Caudate nucleus (tissue), 63 donors: ENCODE measurements at places on chromosomes 7 and 10.

DNA sequence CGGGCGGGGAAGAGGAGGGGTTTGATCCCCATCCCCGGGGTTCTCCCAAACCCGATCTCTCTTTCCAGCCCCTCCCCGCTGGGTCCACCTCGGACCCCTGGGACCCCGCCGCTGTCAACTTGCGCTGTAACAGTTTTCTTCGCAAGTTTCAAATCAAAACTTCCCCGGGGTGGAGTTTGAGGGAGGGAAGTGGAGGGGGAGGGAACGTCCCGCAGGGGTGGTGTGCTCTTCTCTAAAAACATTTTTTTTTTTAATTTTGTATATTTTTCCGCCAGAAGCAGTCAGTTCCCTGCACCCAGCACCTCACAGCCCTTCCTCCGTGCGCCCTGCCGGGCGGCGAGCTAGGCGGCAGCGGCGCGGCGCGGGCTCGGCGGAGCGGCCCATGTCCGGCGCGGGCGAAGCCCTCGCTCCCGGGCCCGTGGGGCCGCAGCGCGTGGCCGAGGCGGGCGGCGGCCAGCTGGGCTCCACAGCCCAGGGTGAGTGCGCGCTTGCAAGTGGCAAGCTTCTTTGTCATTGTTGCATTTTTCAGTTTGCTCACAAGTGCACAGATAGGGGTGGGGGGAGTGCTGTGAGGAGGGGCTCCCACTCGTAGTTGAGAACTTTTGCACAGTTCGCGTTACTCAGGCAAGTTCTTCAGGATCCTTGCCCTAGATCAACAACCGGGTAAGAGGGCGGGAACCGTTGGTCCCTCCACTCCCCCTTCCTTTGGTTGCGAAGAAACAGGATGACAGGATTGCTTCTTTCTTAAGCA lies 933 bp downstream of the MDFIC start:
- no peak for DNase-seq

DNA sequence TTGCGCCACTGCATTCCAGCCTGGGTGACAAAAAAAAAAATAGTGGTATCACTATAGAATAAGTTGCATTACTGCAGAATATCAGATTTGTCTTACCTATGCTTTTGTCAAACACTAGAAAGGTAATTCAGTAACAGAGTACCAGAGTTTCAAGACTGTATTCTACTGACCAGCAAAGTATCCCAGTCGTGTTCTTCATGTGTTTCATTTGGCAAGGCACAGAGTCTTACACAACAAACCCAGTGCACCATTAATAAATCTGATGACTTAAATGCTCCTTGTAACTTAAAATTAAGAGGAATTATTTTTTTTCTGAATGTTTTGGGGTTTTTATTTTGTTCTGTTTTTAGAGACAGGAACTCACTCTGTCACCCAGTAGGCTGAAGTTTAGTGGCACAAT lies 34.4 kb upstream of the PBLD start:
- DNase-seq = no peak

DNA sequence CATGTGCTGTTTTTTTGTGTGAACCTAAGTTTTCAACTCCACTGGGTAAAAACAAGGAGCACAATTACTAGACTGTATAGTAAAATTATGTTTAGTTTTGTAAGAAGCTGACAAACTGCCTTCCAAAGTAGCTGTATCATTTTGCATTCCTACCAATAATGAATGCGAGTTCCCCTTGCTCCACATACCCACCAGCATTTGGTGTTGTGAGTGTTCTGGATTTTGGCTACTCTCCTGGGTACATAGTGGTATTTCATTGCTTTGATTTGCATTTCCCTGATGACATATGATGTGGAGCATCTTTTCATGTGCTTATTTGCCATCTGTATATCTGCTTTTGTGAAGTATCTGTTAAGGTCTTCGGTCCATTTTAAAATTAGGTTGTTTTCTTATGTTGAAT lies 178.2 kb downstream of the HIBADH start:
- DNase-seq = no peak

DNA sequence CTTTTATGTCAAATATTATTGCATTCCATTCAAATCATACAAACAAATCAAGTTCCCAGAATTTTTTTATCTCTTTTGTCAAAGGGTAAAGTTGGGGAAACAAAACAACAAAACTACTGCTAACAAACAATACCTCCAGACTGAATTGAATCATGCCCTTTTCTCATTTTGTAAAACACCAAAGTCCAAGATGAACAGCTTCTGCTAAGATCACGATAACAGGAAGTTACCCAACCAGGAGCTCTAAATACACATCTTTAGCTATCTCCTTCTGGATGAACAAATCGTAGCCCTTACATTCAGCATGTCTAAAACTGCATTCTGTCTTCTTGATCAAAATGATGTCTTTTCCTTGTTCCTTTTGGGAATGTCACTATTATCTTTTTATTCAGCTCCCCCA lies 97.4 kb downstream of the CTTNBP2 start:
- no peak for DNase-seq

DNA sequence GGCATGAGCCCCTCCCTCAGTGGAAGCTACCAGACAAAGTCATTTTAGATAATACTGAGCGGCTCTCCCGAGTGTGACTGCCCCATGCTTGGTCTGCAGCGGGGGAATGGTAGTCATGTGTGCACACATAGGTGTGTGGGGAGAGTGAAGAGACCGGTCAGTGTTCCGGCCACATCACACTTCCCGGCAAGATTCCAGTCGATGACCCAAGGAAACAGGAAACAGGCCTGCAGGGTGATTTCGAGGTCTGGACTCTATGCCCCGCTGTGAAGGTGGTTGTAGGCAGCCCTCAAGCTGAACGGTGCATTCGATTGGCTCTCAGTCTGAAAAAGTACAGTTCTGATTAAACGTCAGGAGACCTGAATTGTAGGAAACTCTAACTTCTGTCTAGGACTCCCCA lies 73.2 kb downstream of the SYPL1 start:
- no peak for DNase-seq

DNA sequence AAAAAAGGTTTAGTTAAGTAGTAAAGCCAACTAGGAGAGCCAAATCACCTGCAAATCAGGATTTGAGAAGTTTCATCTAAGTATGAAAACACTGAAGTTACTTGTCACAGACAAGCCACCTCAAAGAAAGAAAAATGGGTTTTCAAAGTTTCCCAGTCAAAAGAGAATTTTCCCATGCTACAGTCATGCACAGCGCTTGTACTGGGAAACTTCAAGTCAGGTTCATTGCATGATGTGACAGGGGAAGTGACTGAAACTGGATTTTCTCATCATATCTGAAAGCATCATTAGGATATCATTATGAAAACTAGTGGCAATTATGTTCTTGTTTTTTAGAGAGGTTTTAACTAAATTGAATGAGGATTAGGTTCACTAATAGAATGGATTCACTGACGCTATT lies 167.0 kb downstream of the SGMS1 start:
- DNase-seq = no peak

- DNase-seq = no peak
These were observed 44.5 kb upstream of the SPOCK2 start for GRCh38 chr10:72132854-72133253.

- DNase-seq = no peak
These were observed 19.1 kb upstream of the GPAM start for GRCh38 chr10:112202561-112203241.

GRCh38 chr10:12876266-12876665 lies 125.2 kb downstream of the CCDC3 start:
- DNase-seq = no peak

GRCh38 chr7:155203059-155203881 lies 94.4 kb upstream of the INSIG1 start:
- DNase-seq = peak; percentile 72

GRCh38 chr10:58651040-58651439 lies 138.4 kb downstream of the BICC1 start:
- DNase-seq = no peak

DNA sequence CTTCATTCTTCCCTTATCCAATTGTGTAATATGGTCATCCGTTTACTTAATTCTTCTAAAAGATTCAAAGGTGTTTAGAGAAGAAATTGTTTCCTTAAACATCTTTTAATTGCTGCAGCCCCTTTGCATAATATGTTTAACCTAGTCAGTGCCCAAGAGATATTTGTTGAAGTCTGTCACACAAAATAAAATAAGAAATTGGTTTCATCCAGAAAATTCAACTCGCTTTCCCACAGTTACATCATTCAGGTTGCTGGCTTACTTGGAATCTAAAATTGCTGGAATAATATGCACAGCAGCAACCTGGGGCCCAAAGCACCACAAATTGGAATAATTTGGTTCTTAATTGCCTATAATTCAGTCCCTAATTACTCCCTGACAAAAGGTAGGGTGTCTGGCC lies 155.1 kb upstream of the ETV1 start:
- no peak for DNase-seq

DNA sequence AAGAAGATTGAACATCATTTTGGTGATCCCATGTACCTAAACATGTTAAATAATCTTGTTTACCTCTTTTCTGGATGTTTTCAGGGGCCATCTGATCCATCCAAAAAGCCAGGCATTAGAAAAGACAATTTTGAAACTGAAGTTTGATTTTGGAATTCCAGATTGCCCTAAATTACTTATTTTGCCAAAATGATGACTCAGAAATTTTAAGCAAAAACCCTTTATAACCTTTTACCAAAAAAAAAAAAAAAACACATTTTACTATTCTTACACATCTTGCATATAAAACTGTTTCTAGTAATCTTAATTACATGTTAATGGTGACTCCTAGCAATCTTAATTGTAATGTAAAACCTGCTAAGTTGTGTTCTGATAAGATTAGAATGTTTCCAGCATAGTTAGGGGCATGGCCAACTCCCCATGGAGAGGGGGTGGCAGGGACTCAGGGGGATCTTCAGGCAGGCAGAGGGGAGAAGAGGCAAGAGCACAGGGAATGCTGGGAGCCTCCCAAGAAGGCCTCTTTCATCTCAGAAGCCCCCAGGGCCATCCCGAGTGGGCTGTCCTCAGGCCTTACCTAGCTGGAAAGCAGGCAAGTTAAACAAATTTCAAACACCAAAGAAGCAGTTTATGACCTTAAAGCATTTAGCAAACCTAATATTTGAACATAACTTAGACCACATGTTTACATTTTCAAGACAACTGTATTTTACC lies 25.8 kb upstream of the AKR1C3 start:
- DNase-seq = no peak

DNA sequence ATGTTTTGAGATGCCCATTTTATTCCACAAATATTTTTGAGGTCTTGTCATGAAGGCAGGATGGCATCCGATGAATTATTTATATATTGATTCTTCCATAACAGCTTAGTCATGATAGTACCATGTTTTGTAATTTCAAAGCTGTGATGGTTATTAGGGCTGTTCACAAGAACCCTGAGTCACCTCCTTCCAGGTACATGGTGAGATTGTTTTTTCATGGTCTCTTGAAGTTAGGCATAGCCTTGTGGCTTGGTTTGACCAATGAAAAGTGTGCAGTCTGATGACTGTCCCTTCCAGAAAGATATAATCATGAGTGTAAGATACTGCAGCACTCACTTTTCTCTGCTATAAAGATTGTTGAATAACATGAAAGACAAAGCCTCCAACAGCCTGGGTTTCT lies 274.8 kb downstream of the FGFR2 start:
- DNase-seq = no peak

DNA sequence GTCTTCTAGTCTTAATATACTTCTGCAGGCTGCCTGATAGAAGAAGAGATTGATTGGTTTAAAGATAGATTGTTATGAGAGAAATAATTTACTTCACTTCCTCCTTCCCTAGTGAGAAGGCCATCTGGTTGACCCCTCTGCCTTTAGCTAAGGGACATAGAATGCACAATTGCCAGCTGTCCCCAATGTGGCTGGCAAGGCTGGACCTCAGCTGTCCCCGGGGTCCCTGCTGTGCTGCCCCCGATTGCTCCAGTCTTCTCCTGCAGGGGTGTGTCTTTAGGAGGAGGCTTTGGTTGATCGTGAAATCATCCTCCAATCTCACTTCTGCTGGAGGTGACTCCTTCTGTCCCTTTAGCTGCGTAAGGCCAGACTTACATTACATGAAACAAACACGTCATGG lies 388.5 kb downstream of the DPP6 start:
- DNase-seq = no peak

GRCh38 chr7:51349820-51350545 lies 33.4 kb upstream of the COBL start:
- DNase-seq = no peak

GRCh38 chr10:111098679-111099437 lies 22.0 kb downstream of the ADRA2A start:
- DNase-seq = no peak

- no peak for DNase-seq
These were observed 12.3 kb downstream of the HUS1 start for GRCh38 chr7:47967123-47967522.

- no peak for DNase-seq
These were observed 9.3 kb downstream of the LBX1 start for GRCh38 chr10:101219946-101220451.

GRCh38 chr10:118300320-118300719 lies 41.8 kb downstream of the FAM204A start:
- DNase-seq = no peak

DNA sequence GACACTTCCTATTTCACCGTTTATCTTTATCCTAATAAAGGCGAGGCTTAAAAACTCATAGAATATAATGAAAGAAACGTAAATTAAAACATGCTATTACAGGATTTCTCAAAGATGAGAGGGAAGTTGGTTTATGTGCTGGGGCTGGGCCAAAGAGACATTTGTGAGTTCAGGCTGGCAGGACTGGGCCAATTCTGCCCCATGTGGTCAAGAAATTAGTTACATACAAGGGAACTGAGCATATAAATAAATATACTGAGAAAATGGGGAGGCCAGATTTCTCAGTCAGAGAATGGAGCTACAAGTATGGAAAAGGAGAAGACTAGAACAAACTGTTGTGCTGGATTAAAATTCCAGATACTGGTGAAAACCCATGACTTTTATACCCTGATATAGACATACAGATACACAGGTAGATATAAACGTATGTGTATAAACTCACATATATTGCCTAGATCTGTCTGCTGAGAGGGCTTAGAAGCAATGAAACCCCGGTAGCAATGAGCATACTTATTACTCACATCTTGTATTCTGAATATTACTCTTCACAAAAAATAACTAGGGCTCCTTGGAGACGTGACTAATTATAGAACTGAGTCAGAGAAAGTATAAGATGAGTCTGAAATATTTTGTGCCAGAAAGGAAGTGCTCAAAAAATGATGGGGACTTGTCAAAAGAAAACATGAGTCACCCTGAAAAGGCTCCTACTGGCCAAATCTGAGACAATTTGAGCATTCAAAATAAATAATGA lies 155.7 kb upstream of the FGFR2 start:
- no peak for DNase-seq
